Activated naive CD4-positive, alpha-beta T cell treated with anti-CD3 and anti-CD28 coated beads, Interleukin-2, amount 50 U/mL, for 16 hours (primary cell): ENCODE measurements at places on chromosomes 11 and 22.

DNA sequence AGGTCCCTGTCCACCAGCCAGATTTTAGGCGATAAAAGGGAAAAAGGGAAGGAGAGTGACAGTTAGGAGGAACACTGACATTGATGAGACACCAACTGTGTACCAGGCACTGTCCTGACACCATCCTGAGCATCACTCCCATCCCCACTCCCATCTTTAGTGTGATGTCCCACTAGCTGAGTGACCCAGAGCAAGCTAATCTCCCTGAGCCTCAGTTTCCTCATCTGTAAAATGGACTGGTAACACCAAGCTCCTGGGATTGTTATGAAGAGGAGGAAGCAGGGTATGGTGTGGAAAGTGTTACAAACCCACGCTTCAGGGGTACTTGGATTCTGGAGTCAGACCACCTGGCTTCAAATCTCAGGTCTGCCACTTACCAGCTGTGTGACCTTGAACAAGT lies 8.5 kb upstream of the P2RY6 start:
- DNase-seq = no peak

- DNase-seq = no peak
Measured at GRCh38 chr11:100930185-100930778, 199.3 kb downstream of the PGR start.

GRCh38 chr11:120239713-120240640 lies at the start of gene POU2F3:
Gene POU2F3, plus strand, starts transcription at chr11:120240140. Its CDS starts 204 bp downstream, at chr11:120240344.
- no peak for DNase-seq

GRCh38 chr11:30725645-30726195 lies 139.6 kb upstream of the MPPED2 start:
- no peak for DNase-seq

DNA sequence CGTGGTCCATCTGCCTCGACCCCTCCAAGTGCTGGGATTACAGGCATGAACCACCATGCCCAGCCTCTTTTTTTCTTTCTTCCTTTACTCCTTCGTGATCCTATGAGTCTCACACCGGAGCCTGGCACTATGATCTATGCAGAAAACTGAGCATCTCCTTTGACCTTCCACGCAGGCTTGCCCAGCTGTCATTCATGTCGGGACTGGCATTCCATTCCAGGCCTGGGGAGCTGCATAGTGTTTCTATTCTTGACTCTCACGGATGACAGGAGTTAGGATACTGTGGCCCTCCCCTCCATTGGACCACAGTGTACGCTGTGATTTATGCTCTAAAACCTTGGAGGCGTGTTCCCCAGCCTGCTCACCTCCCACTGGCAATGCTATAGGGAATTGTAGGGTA lies 611.8 kb downstream of the BRD1 start:
- no peak for DNase-seq

- no peak for DNase-seq
Measured at GRCh38 chr11:68958211-68958610, 22.6 kb downstream of the MRGPRD start.

DNA sequence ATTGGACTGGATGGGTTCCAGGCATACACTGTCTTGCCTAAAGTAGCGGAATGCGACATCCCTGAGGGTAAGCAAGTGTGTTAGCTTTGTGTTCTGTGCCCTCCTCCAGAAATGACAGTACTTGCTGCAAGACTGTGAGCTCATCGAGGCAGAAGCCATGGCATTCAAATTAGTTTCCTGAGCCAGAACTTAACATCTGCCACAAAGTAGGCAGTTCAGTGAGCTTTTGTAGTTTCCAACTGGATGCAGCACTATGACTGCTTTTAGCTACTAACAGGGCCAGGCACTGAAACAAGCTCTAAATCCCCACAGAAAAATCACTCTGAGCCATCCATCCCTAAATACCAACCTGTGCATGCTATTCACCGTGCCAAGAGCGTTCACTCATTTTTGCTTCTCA lies 1.2 kb upstream of the FAR1 start:
- DNase-seq = no peak

DNA sequence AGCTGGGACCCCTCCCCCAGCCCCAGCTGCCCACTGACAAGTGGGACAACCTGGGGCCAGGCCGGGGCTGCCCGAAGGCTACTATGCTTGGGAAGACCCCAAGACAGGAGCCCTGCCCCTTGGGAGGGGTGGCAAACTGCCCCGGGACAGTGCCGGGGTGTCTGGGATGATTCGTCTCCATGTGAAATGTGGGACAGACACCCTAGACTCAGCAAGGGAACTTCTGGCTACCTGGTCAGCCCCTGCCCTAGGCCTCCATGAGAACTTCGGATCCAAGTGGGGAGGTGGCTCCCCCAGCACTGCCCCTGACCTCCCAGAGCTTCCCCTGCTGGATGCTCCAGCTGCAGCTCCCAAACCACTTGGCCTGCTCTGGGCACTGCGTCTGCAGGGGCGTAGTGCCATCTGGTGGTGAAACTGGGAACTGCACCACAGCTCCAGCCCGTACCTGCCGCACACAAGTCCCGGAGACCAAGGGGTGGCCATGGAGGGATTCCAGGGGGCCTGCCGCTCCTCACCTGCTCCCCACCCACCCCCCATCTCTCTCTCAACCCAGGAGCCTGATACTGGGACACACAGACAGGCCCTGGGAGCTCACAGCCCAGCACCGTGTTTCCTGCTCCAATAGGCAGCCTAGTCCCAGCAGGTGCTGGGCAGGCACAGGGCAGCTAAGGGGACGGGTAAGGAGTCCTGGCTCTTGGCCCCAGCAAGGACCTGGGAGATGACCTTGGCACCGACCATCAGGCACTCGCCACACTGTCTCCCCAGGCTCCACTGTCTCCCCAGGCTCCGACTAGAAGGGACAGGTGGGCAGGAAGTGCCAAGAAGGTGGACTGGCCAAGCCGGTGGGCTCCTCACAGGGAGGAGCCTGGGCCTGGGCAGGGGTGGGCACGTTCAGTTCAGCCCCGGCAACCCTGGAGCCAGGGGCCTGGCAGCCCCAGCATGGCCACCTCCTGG lies 194.1 kb downstream of the IGLL1 start:
- peak; percentile 81 for DNase-seq

- peak; percentile 59 for DNase-seq
Measured at GRCh38 chr22:37843741-37844089, 419 bp downstream of the ANKRD54 start.

- DNase-seq = peak; percentile 52
Measured at GRCh38 chr11:13955971-13956421, 6.5 kb upstream of the SPON1 start.

DNA sequence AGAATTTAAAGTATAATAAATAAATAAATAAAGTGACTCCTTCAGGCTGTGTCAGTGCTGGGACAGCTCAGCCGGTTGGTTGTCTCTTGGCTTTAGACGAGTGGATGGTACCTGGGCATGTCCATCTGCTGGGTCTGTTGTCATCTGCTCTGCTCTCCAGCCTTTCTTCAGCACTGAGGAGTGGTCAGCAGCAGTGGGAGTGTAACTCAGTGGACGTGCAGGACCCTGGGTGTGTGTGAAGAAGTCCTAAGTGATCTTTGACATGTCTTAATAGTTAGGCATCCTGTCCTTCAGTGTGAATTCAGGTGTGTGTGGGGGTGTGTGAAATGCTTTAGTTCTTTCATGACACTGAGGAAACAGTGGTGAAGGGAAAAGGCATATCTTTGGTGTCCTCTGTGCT lies 24.3 kb downstream of the AMOTL1 start:
- DNase-seq = no peak

DNA sequence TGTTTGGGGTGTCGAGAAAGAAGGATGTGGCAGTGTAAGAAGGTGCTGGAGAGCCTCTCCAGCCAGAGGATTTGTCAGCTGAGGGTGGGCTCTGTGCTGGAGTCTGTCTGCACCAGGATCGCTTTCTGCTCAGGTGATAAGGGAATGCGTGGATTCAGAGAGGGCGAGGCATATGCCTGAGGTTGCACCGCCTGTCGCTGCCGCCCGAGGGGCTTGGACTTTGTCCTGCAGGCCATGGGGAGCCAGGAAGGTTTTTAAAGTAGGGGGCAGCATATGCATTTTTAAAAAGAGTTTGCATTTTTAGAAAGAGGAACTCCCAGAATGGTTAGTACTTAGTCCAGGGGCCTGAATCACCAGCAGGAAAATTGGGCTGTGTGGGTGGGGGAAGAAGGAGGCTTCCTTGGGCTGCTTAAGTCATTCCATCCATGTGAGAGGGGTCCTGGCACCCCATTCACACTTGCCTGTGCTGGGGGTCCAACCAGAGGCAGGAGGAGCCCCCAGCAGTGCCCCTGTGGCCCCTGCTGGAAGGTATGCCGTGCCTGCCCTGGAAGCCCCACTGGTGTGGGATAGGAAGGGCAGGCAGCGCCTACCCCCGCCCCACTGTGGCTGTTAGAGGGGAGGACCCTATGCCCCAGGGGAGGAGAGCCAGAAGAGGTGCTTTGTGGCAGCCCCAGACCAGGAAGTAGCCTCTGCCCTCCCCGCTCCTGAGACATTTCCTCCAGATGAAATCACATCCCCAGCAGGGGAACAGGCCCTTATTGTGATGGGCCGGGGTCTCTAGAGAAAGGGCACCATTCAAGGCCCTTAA lies 35.8 kb upstream of the MYRF start:
- DNase-seq = no peak

DNA sequence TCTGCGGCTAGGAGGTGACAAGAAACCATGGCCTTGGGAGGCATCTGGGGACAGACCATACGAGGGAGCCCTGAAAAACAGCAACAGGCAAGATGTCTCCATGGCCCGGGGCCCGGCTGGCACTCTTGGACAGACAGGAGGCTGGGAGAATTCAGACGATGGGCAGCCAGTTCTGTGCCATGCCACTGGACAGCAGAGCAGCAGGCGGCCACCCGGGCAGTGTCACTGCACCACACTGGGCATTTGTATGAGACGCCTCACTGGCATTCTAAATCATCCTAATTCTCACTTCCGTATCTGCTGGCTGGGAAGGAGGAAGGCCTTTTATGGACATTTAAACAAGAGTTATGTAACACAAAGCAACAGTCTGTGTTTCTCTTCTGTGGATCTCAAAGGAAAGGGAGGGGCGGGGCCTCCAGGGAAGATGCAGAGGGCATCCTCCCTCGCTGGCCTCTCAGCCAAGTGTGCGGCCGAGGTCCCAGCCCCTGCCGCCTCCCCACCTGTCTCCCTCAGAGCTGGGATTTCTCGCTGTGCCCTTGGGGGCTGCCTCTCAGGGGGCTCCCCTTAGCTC lies 350.3 kb downstream of the SHANK2 start:
- DNase-seq = no peak

GRCh38 chr11:73889019-73889418 lies 12.2 kb downstream of the PAAF1 start:
- no peak for DNase-seq

GRCh38 chr11:97860237-97860636 lies 1160.5 kb upstream of the CNTN5 start:
- no peak for DNase-seq

DNA sequence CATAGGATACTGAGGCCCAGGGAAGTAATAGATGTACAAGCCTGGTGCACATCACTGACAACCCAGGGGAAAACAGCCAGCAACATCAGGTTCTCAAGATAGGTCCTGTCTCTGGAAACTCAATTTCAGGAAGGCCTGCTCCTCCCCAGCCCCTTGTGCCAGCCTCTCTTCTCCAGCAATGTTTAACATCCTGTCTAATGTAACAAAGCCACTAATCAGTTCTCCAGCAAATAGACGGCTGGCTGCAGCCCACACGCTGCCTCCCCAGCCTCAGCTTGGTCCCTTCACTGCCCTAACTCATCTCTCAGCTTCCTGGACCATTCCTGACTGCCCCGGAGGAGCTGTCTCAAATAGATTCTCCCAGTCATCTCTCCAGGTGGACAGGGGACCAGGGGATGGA lies 37.8 kb downstream of the RPL27A start:
- DNase-seq = no peak

- DNase-seq = peak; percentile 82
Measured at GRCh38 chr11:120335908-120336640, at the start of gene ARHGEF12. Gene ARHGEF12, plus strand, starts transcription at chr11:120336413. Its CDS starts 831 bp downstream, at chr11:120337244.

GRCh38 chr22:30221121-30221992 lies 25.2 kb downstream of the LIF start:
- peak; percentile 40 for DNase-seq

DNA sequence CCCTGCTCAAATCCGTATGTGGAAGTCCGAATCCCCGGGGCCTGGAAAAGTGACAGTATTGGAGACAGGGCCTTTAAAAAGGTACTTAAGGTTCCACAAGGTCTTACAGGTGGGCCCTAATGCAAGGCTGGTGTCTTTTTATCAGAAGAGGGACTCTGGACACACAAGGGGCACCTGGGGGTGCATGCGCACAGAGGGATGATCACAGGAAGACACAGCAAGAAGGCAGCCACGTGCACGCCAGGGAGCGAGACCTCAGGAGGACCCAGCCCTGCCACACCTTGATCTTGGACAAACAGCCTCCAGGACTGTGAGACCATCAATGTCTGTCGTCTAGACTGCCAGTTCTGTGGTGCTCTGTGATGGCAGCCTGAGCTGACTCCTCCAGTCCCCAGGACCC lies 96.5 kb downstream of the SHANK2 start:
- DNase-seq = no peak

DNA sequence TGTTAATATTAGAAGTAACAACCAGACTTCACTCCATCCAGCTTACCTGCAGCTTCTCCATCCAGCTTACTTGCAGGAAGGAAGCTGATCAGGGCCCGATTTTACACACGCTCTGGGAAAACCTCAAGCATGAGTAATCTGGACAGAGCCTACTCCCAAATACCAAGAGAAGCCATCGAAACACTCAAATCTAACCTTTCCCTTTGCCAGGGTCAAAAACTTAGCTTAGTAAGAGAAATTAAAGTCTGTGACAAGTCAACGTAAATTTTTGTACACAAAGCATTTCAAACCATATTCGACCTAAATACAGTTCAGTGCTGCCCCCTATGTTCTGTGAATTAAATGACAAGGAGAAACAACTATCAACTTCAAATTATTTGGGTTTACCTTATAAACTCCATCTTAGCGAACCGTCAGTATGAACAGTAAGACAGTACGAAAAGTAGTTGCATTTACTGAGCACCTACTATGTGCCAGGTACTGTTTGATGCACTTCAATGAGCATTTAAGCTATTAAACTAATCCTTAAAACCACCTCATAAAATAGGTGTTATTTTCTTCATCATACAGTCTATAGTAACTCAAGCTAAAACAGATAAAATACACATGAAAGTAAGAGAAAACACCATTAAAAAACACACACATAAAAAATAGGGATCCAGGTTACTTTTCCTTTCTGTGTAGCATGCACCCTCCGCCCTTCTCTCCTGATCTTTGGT lies 36.9 kb downstream of the ARFGAP3 start:
- DNase-seq = no peak

- no peak for DNase-seq
Measured at GRCh38 chr11:46837860-46838259, 8.2 kb downstream of the CKAP5 start.

DNA sequence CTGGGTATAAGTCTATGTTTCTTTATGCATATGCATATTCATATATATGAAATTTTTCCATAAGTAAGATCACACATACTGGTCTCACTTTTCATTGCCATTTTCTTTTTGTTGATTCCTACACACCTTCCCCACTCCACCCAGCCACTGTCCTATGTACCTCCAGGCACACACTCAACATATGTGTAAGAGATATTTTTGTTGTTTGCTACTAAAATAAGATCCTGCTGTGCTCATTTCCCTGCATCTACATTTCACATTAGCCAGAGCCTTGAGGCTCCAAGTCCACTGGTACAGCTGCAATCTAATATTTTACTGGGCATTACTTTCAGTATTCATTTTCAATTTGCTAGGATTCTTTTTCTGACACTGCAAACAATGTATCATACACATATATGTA lies 8.1 kb upstream of the KRTAP5-10 start:
- DNase-seq = no peak
